ENCODE measurements at places on chromosomes 7 and 10.

GRCh38 chr10:34523017-34523767 is 291.9 kb downstream of the PARD3 start:
- no peak for DNase-seq

GRCh38 chr10:79089632-79090031 is 20.9 kb downstream of the ZMIZ1 start:
- DNase-seq: no peak

- no peak for DNase-seq
Measured at GRCh38 chr7:45978010-45978681, 57.1 kb upstream of the IGFBP3 start.

GRCh38 chr7:101085162-101085964 is at the start of gene TRIM56:
TSS of gene TRIM56 (plus strand) at chr7:101085481. CDS start at chr7:101087313, 1,832 bp downstream.
- peak; percentile 66 for DNase-seq

GRCh38 chr10:33454554-33454953 is 120.1 kb upstream of the NRP1 start:
- no peak for DNase-seq

GRCh38 chr7:148264933-148265557 is 325.5 kb upstream of the C7orf33 start:
- no peak for DNase-seq

GRCh38 chr7:129824291-129825208 is 128.2 kb downstream of the UBE2H start:
- no peak for DNase-seq

GRCh38 chr10:17199351-17199804 is 2.1 kb downstream of the TRDMT1 start:
- DNase-seq: no peak

GRCh38 chr7:89133819-89134218 is 338.3 kb upstream of the TEX47 start:
- no peak for DNase-seq

DNA sequence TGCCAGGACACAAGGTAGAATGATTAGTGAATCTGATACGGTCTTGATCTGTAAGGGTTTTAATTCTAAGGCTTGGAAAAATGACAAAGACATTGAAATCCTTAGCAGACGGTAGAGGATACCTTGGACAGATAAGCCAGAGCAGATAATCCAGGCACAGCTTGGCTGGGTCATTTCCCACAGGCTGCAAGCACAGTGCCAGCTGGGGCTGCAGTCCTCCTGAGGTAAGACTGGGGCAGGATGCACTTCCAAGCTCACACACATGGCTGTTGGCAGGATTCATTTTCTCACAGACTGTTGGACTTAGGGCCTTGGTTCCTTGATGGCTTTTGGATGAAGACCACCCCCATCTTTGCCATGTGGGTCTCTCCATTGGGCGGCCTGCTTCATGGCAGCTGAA is 63.2 kb upstream of the BMPER start:
- DNase-seq: no peak

GRCh38 chr10:26439406-26440087 is 1.4 kb downstream of the APBB1IP start:
- DNase-seq: no peak

DNA sequence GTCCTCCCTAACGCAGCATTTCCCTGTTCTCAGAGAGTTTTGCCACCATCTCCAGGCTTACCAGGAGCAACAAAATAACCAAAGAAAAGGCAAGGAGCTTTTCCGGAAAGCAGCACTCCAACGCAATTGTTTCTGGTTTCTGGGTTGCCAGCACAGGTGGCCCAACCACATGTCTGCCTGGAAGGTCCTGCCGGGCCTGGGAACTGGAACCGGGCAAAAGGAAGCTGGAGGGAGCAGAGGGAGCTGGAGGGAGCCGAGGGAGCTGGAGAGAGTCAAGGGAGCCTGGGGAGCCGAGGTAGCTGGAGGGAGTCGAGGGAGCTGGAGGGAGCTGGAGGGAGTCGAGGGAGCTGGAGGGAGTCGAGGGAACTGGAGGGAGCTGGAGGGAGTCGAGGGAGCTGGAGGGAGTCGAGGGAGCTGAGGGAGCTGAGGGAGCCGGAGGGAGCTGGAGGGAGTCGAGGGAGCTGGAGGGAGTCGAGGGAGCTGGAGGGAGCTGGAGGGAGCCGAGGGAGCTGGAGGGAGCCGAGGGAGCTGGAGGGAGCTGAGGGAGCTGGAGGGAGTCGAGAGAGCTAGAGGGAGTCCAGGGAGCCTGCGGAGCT is 54.6 kb downstream of the STK32C start:
- no peak for DNase-seq

DNA sequence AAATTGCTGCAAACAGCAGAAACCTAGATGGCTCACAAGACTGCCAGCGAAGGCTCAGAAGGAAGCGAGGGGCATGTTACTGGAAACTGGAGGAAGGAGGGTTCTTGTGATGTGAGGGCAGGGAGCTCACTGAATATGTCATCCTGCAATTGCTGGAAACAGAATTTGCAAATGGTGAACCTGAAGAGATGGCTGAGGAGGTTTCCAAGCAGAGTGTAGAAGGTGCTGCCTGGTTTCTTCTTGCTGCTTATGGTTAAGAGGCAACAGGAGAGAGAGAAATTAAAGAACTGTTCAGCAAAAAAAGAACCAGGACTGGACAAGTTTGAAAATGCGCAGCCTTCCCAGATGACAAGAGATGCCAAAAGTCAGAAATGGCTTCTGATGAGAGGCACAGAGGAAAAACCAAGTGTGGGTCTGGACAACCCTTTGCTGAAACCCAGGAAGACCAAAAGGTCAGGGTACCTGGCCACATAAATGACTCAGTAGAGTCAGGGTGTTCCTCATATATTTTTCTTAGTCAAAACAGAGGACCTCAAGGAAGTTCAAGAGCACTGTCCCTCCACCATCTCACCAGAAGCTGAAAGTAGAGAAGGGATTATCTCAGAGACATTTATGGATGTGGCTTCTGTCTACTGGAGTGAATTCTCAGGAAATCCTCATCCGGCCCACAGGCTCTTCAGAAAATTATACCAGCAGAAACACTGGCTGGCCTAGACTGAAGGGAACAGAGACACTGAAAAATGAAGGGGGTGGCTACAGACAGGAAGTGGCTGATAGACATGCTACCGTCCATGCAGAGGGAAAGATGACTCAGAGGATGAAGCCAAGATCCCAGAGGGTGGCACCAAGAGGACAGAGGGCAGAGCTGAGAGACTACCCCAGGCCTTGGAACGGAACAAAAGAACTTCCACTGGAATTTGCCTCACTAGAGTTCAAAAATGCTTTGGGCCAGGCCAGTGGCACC is 10.1 kb downstream of the PAPOLB start:
- DNase-seq: no peak

DNA sequence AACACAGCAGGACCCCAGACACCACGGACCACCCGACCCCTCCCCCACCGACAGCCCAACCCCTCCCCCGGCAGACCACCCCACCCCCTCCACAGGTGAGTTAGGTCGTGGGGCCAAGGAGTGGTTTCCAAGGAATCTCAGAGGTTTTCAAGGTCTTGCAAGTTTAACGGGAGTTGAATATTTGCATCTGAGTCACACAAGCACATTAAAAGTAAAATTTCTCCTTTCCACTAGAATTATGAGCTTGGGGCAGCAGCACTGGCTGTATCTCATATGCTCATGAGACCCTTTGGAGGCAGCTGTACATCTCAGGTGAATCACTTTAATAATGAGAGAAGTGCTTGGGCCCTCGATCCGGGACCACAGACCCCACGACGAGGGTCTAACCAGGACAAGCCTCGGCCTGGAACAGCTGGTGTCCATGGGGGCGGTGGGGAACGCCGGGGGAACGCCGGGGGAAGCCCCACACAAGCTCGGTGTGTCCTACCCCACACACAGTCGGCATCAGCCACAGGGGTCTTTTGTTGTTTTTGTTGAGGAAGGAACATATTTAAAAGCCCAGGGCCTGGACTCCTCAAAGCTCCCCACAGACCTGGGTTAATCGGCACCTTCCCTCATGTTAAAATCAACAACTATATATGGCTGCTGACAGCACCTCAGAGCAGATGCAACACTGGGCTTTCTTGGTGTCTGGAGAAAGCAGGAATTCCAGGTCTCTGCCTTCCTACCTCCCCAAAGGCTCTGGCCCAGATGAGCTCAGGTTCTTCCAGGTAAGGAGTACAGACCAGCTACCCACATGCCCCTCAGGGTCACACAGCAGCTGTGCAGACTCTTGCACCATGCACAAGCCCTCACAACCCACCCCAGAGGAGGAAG is 130.3 kb downstream of the DIP2C start:
- DNase-seq: no peak

- DNase-seq: no peak
Measured at GRCh38 chr7:141441837-141442627, 109.2 kb upstream of the AGK start.

GRCh38 chr7:101848208-101848951 is 31.0 kb downstream of the CUX1 start:
- DNase-seq: no peak

DNA sequence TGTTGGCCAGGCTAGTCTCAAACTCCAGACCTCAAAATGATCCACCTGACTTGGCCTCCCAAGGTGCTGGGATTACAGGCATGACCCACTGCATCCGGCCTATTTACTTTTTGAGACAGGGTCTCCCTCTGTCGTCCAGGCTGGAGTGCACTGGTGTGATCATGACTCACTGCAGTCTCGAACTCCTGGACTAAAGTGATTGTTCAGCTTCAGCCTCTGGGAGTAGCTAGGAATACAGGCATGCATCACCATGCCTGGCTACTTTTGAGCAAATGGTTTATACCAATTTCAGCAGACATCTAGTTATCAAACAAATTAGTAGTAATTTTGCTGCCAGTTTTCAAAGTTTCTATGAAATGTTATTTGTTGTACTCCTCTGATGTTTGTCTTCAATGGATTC is 2.2 kb upstream of the WAC start:
- no peak for DNase-seq

DNA sequence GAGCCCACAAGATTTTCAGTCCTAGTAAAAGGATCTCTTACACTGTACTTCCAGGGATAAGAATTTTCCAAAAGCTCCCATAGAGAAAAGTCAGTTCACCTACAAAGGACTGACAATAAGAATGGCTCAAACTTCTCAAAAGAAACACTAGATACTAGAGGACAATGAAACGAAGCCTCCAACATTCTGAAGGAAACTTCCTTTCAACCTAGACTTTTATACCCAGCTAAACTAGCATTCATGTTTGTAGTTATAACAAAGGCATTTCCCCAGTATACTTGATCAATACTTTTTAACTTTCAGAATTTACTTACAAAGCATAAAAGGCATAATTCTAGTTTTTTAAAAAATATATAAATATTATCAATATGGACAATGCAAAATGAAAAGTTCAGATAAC is 41.0 kb upstream of the DNAAF5 start:
- no peak for DNase-seq

GRCh38 chr7:8291397-8292141 is 29.6 kb upstream of the ICA1 start:
- no peak for DNase-seq

DNA sequence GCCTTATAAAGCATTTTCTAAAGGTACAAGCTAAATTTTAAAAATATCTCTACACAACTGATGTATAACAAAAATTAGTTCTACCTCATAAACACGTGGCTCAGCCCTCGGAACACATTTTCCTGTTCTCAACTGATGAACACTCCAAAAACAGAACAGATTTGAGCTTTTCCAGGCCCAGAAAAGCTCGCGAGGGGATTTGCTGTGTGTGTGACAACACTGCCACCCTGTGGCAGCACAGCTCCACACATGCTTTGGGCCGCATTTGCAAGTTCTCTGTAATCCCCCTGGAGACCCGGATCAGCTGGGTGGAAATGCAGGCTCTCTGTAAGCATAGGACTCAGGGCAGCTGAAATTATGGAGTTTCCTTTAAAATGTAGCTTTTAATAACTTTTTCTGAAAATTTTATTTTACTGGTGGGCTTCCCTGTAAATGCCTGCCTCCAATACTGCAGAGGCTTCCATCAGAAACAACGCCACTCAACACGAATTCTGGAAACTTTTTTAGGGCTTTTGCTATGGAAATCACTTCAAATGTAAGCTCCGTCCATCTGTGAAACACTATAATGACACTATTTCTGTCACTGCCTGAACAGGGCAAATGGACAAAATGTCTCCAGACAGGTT is 155.5 kb downstream of the COBL start:
- DNase-seq: peak; percentile 9

DNA sequence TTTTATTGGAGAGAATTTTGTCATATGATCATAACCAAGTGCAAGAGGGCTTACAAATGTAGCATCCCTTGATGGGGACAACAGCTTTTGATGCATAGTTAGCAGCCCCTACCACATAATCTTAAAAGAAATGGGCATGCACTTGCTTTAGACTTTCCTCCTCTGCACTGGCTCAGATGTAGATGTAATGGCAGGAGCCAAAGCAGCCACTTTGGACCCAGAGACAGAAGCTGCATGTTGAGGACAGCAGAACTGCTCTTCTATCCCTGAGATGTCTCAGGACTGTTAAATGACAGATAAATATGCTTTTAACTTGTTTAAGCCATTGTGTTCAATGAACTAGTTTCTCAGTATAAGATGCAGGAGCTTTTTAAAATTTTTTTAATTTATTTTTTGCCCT is 450.7 kb downstream of the TYW1 start:
- DNase-seq: no peak

DNA sequence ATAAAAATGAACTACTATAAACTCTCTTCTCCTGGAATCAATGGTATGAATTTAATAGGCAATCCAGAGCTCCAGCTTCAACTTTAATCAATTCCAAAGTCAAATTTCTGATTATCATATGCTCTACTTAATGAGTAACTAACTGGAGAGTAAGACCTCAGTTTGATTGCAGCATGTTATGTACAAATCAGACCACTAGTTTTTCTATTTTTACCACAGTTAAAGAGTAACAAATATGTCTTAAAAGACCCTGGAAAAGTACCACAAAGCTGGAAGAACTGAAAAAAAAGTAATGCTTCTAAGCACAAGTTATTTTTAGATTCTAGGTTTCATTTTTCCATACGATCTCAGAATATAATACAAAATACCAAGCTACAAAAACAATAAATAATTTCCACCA is 56.0 kb upstream of the TNKS2 start:
- DNase-seq: no peak

DNA sequence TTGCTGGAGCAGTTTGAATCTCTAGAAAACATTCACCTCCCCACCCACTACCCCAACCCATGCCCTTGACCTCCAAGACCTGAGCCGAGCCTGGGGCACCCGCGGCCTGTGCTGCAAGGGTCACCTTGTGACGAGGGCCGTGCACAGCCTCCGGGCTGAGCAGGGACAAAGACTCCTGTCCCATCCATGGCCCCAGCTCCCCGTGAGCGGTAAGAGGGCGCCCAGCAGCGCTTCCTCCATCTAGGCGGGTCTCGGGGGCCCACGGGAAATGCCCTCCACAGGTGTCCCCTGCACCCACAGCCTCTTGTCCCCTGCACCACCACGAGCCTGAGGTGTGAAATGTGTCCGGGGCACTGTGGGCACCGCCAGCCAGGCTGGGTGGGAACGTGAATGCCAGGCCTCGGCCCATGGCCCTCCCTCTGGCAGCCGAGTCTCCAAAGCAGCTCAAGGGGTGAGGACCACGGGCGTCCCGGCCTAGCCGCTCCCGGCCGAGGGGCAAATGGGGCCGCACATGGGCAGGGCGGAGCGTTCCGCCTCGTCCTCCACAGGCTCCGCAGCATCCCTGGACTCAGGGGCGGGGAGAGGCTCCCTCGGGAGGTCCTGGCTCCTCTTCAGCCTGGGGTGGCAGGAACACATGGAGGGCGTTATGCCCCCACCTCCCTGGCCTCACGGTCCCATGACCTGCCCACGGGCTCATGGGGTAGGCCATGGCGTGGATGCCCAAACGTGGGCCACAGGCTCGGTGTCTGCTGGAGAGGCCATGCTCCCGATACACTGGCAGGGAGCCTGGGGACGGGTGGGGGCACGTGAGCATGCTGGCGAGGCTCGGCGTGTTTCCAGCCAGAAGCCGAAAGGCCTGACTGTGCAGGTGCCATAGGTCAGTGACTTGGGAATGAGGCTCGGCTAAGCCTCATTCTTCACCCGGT is 21.1 kb downstream of the DPYSL4 start:
- DNase-seq: no peak
